ENCODE measurements at places on chromosomes 7 and 10. TPM values are rescaled to one million over a fixed set of nuclear protein-coding genes. Genes with fewer than 3 reads are reported as not detected.
A peak's percentile ranks its signal among the peaks of the same experiment; 100 is the strongest.

DNA sequence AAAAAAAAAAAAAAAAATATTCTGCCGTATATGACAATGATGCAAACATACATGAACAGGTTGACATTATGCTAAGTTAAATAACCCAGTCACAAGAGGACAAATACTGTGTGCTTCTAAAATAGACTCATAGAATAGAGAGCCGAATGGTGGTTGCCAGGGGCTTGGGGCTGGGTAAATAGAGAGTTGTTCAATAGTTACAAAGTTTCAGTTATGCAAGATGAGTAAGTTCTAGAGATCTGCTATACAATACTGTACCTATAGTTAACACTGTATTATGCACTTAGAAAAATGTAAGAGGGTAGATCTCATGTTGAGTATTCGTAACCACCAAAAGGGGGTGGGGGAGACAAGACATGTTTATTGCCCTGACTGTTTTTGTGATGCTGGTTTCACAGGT lies 77.1 kb upstream of the GNAI1 start:
- DNase-seq, result no peak

DNA sequence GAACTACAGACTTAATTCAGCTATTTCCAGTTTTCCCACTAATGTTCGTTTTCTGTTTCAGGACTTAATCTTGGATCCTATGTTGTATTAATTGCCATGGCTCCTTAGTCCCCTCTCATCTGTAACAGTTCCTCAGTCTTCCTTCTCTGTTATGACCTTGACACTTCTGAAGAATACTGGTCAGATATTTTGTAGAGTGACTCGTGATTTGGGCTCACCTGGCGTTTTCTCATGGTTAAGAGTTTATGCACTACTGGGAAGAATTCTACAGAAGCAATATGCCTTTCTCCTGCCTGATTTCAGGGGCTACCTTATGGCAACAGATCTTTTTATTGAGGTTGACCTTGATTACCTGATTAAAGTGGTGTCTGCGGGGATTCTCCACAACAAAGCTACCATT lies 239.4 kb downstream of the CHCHD3 start:
- no peak for DNase-seq

GRCh38 chr10:58435297-58435985 lies 50.2 kb downstream of the TFAM start:
- DNase-seq, result peak; percentile 94

GRCh38 chr7:148927123-148928045 lies 43.3 kb upstream of the EZH2 start:
- DNase-seq, result no peak

GRCh38 chr10:15238555-15239335 lies 70.3 kb upstream of the NMT2 start:
- no peak for DNase-seq

GRCh38 chr7:156147104-156147503 lies 334.8 kb upstream of the SHH start:
- DNase-seq, result no peak

DNA sequence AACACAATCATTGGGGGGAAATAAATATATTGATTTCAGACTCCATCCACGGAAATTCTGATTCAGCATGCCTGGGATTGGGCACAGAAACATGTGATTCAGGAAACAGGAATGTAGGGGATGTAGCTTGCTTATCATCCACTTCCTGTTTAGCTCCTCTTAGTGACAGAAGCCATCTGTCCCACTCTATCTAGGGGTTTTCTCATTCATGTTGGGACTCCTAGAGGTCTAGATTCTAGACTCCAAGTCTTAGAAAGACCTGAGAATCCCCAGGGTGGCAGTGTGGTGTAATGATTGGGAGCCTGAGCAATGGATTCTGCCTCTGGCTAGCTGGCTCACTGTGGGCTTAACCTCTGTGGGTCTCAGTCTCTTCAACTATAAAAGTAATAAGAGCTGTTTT lies 67.9 kb downstream of the CDK1 start:
- peak; percentile 72 for DNase-seq

DNA sequence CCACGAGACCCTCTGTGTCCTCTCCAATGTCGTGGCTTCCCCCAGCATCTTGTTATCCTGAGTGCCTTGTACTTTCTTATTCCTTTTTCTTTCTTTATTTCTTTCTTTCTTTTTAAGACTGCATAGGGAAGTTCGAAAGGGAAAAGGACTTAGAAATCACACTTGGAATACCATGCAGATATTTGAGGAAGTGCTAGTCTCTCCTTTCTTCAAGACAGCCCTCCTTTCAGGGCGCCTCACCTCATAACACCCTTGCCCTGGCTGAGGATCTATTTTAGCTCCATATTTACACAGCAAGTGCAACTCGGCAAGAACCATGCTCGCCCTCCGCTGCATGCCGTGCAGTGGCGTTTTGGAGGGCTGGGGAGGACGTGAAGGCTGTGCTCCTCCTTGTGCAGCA lies 232.3 kb upstream of the GLI3 start:
- DNase-seq, result no peak

IQUB gene
- total RNA-seq, result 0.43 TPM

HOXA2 gene
- 0.64 TPM for total RNA-seq

ATOH7 gene
- total RNA-seq, result under 0.01 TPM

TRIL gene
- total RNA-seq, result under 0.01 TPM

ARMC10 gene
- total RNA-seq, result 25.8 TPM

EPDR1 gene
- 11.0 TPM for total RNA-seq

All from fibroblast of villous mesenchyme (primary cell).